ENCODE measurements at places on chromosomes 3 and 15.

DNA sequence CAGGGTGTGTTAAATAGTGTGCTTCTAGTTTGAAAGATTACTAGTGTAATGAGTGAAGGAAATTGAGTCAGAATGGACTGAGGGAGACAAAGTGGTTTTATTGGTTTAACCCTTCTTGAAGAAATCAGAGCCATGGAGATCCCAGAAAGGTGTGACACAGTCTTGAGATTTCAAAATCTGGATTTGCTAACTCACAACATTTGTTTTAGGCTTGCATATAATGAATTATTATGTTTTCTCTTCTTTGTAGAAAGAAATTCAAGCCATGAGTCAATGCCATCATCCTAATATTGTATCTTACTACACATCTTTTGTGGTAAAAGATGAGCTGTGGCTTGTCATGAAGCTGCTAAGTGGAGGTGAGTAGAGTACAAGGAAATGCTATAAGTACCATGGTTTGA lies 25.1 kb downstream of the OXSR1 start:
- no peak for DNase-seq

DNA sequence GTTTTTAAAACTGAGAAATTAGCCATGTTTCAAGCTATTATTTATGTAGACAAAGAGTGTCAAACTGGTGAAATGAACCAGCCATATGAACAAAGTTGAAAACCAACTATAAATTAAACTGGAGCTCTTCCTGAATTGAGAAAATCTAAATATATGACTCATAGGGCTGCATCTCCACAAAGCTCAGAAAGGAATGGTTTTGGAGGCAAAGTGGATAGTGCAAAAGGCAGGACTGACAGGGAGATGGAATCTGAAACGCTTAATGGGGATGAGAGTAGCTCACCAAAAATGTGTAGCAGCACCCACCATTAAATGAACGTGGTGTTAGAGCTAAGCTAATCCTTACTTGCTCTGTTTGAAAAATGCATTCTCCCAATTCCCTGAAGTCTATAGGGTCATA lies 1066.0 kb downstream of the AGBL1 start:
- DNase-seq, result no peak

DNA sequence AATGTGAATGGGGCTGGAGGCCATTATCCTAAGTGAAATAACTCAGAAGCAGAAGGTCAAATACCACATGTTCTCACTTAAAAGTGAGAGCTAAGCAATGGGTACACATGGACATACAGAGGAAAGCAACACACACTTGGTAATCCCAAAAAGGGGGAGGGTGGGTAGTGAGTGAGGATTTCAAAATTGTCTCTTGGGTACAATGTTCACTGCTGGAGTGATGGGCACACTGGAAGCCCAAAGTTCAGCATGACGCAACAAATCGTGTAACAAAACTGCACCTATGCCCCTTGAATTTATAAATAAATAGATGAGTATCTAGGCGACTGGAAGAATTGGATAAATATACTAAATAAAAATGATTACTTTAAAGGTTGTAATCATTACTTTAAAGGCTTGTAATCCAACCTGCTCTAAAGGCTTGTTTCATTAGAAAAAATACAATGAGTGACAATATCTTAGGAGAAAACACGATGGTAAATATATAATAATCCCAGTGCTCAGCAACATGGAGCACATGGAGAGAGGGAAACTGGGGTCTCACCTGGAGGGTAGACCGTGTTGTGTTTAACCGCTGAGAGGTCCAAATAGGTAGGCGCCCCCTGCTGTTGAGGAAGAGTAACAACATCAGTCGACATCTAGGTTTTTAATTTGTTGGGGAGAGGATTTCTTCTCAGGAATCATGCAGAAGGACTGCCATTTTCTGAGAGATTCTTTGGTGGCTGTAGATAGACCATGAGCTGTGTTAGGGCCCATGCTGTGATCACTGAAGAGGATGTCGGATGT lies 78.5 kb upstream of the ROBO1 start:
- no peak for DNase-seq

GRCh38 chr3:147509448-147509847 lies 100.3 kb downstream of the ZIC1 start:
- peak; percentile 0 for DNase-seq

DNA sequence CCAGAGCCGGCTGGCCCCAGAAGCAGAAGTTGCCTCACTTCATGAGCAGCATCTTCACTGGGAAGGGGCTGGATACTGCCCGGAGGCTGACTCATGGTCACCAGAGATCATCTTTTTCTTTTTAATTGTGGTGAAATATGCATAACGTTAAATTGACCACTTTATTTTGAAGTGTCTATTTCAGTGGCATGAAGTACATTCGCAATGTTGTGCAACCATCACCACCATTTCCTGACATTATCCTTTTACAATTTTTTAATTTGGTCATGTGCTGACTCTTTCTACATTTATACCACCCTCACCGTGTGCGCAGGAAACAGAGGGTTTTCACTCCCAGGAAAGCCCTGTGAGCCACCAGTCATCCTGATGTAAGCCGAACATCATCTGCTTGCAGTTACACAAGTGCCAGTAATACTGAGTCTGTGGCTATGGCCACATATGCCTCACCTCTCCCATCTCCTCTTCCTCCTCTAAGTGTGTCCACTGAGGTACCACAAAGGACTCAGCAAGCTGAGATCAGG lies 51.6 kb upstream of the ABHD17C start:
- no peak for DNase-seq

- DNase-seq, result no peak
Measured at GRCh38 chr3:19432669-19433068, 284.4 kb downstream of the KCNH8 start.

DNA sequence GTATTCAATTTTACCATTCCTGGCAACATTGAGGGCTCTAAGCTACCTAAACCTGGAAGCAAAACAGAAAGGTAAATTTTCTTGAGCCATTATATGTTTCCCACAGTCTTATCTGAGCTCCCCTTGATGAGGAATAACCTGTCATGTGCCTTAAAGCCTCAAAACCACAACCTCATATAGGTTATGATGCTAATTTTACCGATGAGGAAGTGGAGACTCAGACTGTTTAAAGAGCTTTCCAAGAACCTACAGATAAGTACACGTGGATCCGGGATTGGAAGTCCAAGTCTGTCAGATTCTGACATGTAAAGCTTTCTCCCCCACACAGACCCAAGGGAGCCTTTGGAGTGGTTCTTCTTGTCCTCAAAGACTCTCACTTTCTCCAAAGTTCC lies 140.5 kb downstream of the SEMA6D start:
- no peak for DNase-seq

DNA sequence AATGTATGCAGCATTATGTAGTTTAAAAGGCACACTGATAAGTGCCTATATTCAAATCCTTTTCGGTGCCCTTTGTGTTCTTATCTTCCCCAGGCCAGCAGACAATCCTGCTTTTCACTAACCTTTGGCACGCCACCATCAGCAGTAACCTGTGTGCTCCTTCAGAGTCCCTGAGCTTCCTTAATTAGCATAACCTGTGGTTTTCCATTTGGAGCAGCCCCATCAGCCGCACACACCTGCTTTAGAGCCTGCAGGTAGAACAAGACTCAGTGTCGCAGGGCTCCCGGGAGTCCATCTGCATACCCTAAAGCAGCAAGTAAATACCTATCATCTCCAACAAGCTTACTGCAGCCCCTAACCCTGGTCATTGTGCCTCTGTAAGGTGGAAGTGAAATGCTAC lies 755.1 kb downstream of the ROBO2 start:
- DNase-seq, result no peak

DNA sequence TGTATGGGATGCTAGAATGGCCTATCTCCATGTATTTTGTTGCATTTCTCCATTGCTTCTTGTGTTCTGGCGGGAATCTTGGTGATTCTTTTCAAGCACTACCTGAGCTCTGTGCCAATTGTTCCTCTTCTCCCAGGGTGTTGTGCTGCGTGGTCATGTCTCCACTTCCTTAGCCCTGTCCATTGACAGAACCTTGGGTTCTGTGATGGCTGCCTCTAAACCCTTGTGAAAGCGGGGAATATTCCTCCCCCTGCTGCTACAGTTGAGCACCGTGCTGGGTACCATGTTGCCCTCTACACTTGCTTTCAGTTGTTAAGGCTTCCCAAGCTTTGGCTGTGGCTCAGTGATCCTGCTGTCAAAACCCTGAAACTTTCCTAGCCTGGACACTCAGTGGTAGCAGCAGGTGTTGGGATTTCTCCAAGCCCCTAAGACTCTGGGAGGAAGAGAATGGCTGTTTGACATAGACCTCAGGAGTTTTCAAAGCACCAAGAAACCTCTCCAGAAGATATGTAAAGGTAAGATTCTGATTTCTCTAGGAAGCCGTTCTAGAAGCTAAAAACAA lies 69.5 kb downstream of the MBNL1 start:
- no peak for DNase-seq

DNA sequence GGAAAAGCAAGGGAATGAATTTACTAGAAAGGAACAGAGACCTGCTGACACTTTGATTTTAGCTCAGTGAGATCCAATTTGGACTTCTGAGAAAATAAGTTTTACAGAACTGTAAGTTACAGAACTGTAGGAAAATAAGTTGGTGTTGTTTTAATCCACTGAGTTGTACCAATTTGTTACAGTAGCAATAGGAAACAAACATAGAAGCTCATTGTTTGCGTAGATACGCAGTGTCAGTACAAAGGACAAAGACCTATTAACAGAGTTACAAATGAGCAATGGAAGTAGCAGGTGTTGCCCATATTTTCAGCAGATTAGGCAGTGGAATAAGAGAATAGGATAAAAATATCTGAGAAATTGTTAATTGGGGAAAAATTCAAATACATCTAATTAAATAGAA lies 385.8 kb upstream of the CNTN6 start:
- DNase-seq, result no peak

- DNase-seq, result no peak
Measured at GRCh38 chr3:123194552-123194951, 7.2 kb upstream of the SEC22A start.

DNA sequence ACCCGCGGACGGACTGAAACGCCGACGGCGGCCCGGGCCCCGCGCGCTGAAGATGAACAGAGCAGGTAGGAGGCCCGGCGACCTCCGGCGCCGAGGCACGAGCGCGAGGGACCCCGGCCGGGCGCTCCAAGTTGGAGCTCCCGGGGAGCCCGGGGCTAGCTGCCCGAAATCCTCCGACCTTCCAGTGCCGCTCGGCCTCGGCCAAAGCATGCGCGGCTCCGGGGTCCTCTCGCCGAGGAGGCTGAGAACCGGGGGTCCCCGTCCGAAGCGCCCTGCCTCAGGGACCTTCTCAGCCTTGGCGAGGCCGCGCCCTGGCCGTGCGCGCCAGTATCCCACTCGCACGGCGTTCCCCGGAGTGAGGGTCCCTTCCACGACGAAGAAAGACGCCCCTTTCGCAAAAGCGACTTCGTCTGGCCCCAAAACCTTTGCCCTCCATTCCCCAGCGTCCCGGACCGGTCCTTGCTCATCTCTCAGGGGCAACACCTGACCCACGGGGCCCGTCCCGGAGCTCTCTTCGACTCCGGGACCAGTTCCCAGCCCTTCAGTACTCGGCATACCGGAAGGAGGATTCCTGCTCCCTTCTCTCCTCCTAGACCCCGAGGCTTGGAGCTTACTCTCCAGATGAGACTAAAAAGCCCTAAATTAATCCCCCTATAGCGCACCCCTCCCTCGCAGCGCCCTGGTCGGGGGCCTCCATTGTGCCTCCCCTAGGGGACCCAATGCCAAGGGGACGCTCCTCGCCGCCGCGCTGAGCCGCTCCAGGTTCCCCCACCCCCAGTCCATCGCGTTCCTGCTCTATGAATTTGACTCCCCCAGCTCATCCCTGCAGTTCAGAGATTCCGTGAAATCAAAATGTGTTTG lies 7.7 kb upstream of the FGD5 start:
- no peak for DNase-seq

GRCh38 chr3:14344351-14344750 lies 58.1 kb upstream of the SLC6A6 start:
- DNase-seq, result no peak

DNA sequence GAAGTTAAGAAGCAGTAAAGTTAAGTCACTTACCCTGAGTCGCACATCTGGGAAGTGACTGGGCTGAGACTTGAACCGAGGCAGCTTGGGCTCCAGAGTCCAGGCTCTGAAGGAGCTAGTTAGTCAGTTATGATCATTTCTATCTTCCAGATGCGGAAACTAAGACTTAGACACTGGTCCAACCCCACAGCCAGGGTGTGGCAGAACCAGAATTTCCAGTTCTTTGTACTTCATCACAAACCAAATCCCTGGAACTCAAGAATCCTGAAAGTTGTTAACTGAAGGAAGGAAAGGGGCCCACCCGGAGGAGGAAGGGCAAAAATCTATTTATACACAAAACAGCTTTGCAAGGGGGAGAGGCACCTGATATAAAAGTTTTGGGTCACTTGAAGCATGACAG lies 389.9 kb downstream of the SHQ1 start:
- DNase-seq, result no peak

DNA sequence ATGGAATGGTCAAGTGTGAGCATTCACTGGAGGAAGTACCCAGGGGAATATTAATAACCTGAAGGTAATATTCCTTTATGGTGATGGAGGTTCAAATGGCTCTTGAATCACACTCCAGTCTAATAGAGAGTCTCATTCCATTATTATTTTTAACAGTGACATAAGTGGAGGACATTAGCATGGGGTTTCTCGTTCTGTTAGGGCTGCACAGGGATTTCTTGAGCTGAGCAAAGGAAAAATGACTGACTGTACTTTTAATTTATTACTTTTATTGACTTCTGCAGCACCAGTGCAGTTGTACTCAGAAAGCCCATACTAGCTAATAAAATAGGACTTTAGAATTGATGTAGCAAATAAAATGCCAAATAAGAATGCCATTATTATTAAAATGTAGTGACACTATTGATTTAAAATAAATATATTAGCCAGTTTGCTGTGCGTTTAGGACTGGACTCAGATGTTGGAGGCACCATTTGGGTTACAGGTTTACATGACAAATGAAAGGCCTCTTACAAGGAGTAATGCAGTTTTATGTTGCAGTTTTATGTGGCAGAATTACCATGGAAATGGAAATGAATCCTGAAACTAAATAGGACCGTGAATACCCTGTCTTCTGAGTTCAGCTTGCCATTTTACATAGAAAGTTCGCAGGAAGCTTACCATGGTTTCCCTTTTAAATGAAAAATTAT lies 705.1 kb upstream of the GRM7 start:
- no peak for DNase-seq

- DNase-seq, result no peak
Measured at GRCh38 chr15:66099950-66100671, 153.4 kb downstream of the MEGF11 start.

DNA sequence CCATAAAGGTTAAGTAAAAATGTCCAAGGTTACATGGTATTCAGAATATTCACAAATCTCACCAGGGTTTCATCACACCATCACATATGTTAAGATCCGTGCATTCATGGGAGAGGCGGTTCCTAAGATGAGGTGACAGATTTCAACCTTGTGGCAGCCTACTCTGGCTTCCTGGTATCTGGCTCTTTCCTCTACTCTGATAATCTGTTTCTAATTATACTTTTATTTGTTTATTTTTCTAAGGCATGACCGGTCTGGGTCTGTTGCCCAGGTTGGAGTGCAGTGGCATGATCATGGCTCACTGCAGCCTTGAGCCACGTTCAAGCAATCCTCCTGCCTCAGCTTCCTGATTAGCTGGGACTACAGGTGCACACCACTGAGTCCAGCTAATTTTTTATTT lies 34.4 kb downstream of the RAF1 start:
- peak; percentile 55 for DNase-seq

- DNase-seq, result no peak
Measured at GRCh38 chr3:32759342-32759741, 58.5 kb upstream of the TRIM71 start.

All from fibroblast of the aortic adventitia (primary cell).